ENCODE measurements at places on chromosomes 1 and 21. TPM values are rescaled to one million over a fixed set of nuclear protein-coding genes. Genes with fewer than 3 reads are reported as not detected.

DNA sequence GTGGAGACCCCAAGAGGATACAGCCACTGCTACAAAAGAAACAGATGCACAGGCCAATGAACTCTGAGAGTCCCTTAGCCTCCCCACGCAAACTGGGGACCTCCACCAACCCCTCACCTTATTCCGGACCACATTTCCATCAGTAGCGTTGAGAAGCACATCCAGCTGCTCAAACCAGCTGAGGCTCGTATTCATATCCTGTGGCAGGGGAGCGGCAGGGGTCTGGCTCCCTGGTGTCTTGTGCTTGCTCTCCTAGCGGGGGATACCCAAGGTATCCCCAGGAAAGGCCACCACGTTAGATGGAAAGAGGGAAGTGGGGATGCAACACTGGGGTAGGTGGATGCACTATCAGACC, 481 bp downstream of the CCDC163 start:
- no peak for DNase-seq

- DNase-seq: no peak
Measured at GRCh38 chr1:25342846-25343245, 4.7 kb downstream of the TMEM50A start.

DNA sequence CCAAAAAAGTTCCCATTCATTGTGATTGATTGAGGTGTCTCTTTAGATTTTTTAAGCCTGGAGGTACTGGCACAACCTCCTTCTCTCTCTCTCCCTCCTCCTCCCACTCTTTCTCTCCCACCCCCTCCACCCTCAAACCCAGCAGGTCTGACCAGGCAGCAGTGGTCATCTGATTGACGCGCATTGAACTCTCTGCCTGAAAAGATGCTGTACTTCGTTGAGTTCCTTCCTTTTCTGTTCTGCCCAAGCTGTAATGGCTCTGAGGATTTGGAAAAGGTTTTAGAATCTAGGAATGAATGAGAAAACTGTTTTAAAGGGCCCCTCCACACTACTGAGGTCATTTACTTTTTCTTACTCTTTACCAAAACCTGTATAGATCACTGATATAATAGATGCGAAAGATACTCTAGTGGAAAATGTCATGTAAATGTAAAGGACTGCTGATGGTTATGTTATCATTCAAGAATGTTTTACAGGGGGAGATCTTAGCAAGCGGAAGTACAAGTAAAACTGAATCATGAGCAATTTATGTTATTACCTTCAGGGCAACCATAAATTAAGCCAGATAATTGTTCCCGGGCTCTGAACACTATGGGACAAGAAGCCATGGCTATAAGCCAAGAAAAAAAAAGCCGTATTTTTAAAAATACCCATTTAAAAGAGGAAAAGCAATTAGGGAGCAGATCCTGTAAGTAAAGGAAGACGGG, 25.2 kb upstream of the DYRK1A start:
- no peak for DNase-seq

DNA sequence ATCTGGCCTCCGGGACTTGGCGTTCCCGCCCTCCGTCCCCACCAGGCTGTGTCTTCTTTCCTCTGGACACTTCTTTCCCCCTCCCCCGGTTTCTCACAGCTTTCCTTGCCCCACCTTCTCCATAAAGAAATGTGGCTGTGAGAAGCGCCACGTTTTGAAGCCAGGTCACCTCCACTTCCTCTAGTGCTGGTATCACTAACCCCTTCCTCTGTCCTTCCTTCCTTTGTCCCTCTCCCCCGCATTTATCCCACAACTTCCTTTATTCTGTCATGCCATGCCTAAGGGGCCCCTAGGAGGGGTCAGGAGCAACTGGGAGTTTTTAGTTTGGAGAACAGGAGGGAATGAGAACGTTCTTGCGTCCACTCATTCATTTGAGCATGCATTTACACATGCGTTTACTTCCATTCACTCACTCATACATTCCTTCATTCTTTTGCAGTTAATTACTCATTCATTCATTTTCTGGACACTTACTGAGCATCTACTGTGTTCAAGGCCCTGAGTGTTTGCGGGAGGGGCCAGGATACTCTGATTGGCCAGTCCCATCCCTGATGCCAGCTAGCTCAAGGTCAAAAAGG, 5.0 kb upstream of the ACOT11 start:
- no peak for DNase-seq

The GSTM2 gene
- total RNA-seq: 0.61 TPM

- no peak for DNase-seq
Measured at GRCh38 chr1:101293461-101294051, 56.7 kb downstream of the S1PR1 start.

GRCh38 chr1:70427976-70428375, 16.9 kb downstream of the CTH start:
- DNase-seq: no peak

- no peak for DNase-seq
Measured at GRCh38 chr1:168243198-168243597, 17.4 kb downstream of the SFT2D2 start.

Measured in Caki2 (cell line).